AG09319 (cell line): ENCODE measurements at places on chromosomes 1 and 21.

- DNase-seq: no peak
Observed at GRCh38 chr1:1967151-1967550, 36.4 kb downstream of the CFAP74 start.

DNA sequence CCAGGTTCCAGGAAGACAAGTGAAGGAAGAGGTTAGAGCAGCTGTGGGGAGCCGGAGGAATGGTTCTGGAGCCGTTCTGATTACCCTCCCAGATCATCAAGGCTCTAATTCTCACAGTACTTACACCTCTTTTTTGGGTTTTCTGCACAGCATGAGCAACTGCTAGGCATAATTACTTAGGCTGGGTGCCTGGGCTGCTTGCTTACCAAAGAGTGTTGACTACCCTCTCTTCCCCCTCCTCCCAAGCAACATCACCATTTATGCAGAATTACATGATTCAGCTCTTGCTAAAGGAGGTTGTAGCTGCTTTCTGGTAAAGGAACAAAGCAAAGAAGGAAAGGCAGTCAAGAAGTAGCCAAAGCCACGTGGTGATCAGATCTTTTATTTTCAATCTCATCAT lies 397.2 kb downstream of the KCNH1 start:
- DNase-seq: no peak

GRCh38 chr1:154349121-154349520 lies 23.8 kb downstream of the ATP8B2 start:
- no peak for DNase-seq

DNA sequence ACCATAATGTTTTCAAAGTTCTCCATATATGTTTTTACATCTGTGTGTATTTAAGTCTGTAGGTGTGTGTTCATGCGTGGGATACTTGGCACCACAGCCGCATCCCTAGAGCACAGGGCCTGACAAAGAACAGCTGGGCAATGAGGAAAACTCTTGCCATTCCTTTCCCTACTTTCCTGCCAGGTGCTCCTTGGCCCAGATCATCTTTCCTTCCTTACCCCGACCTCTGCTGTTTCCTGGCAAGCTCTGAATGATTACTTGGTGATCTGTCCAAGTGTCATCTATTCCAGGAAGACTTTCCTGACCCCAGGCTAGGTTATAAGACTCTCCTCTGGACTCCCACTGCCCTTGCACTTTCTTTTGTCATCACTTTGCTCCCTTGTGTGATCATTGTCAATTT lies 123.6 kb downstream of the ELAVL4 start:
- DNase-seq: no peak

- DNase-seq: no peak
Observed at GRCh38 chr1:2163205-2163604, 31.4 kb downstream of the FAAP20 start.

- no peak for DNase-seq
Observed at GRCh38 chr1:220487297-220487820, 40.6 kb upstream of the MARK1 start.

DNA sequence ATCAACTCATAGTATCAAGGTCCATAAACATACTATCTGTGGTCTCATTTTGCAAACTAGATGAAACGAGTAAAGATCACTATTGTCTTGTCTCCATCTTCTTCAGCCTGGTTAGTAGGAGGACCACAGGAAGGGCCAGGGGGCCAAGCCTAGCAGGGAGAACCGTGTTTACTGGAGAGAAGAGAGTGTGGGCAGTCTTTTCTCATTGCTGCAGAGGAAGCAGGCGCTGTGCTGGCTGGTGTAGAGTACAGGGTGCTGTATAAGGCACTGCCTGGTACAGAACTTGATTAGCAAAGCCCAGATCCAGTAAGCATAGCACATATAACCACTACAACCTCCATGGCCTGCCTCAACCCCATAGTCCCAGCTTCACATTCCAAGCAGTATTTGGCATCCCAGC lies 10.0 kb upstream of the B4GALT3 start:
- no peak for DNase-seq

DNA sequence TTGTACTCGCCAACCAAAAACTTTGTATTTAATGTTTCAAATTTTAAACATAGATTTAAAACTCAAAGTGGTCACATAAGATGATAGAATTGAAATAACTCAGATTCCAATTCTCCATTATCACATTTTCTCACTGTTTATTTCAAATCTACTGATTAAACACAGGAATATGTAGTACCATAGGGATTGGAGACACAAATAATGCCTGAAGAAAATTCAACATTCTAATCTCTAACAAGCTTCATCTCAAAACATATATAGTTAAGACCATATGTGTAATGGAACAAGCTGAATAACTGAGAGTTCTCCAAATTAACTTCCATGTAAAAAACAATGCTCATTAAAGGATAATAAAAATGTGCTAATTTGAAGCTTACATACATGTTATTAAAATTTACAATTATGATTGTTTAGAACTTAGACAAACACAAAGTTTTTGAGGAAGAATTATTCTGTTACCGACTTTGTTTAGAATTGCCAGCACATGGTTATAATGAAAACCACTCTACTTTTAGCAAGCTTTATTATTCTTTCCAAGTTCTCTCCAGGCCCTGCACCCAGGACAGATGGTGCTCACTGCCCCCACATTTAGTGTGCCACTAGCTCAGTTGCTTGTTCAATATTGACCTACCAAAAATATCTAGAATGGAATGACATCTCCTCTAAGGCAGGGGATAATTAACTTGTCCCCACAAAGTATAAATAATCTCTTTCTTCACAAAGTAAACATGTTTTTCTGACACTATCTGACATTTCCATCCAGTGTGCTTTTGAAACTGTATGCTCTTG lies 467.2 kb downstream of the TTLL7 start:
- DNase-seq: no peak

DNA sequence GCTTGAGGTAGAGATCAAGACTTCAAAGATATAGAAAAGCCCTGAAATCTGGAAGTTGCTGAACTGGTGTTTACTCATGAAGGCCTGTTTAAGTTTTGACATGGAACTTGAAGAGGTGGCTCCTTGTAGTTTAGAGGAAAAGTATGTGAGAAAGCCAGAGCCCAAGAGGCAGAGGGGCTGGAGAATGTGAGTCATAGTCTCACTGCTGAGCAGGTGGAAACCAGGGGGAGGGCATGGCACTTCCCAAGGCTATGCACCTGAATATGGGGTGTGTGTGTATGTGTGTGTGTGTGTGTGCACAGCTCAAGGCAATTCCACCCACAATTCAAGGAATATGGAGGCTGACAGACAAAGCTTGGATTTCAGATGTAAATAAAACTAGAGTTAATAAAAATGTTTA lies 46.8 kb upstream of the C1orf198 start:
- no peak for DNase-seq

GRCh38 chr21:41817228-41817627 lies 50.4 kb upstream of the RIPK4 start:
- peak; percentile 31 for DNase-seq

GRCh38 chr1:46800742-46801141 lies 1.9 kb downstream of the CYP4B1 start:
- no peak for DNase-seq

GRCh38 chr21:34511787-34512455 lies at the start of gene KCNE1:
TSS of gene KCNE1 (minus strand) at chr21:34512210. CDS start at chr21:34449634, 62,576 bp downstream.
- no peak for DNase-seq

DNA sequence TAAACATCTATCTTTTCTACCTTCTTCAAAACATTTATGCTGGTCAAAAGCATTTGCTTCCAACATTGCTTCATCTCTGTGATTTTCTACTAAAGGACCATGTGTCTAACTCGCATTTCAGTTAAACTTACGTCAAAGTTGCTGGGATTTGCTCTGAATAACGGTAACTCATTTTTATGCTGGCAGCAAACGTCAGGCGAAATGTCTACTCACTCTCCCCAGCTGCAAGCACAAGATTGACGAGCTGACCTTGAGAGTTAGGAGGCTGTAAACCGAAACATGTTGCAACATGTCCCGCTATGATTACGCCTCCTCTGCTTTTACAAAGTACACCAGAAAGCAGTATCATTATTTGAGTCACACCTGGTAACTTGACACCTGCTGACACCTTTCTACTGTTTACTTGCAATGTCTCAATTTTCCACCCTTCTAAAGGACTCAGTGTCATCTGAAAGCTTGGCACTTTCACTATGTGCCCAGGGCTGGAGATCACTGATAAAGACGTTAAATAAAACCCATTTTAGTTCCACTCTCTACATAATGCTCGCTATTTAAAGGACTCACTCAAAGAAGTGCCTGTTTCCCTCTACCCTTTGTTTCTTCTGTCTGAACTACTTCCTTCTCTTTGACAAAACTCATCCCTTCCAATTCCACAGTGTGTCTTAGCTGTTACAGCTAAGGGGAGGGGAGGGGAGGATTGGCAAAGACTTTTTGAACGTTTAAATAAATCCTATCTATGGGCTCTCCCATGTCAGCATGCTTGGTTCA lies 111.9 kb downstream of the PTPN14 start:
- DNase-seq: no peak

DNA sequence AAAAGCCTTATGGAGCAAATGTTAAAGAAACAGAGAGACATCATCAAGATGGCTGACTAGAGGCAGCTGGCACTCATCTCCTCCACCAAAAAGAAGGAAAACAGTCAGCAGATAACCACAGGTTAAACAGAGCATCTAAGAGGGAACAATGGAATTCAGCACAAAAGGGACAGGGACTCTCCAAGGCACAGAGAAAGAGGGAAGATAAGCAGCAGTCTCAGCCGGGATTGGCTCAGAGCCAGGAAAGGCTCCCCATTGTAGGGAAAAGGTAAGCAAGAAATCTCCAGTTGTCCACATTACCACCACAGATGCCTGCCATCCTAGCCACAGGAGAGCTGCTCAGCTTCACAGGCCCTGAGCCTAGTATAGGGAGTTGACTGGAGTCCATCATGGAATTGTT lies 605.5 kb downstream of the SMYD3 start:
- no peak for DNase-seq

DNA sequence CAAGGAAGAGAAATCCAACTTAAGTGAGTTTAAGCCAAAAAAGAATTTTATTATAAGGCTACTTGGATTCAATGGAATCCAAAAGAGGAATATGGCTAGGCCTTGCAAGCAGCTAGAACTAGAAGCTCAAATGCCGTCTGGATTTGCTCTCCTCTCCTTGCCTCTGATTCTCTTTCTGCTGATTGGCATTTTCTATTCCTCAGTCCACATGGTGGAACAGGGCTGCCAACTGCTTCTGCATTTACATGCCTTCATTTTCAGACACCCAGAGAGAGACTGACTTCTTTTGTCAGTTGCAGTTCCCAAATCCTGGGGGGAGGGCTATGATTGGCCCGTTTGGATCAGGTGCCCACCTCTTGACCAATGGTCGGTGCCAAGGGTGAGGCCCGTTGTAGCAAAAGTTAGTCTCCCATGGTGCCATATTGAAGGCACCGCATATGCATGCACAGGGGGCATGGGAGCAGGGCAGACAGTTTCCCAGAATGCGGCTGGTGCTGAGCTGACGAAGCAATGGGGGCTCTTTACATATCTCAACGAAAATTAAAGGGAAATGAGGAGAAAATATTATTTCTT lies 18.3 kb downstream of the ZBTB18 start:
- no peak for DNase-seq
